Left cardiac atrium (tissue), 4 donors: ENCODE measurements at places on chromosomes 6 and 20. TPM values are rescaled to one million over a fixed set of nuclear protein-coding genes. Genes with fewer than 3 reads are reported as not detected.

Gene PSORS1C2
- total RNA-seq = not detected

Gene TNXB
- total RNA-seq = 158 TPM

Gene CCDC170
- total RNA-seq = 0.85 TPM

GRCh38 chr20:48287021-48287494, 501.8 kb upstream of the SULF2 start:
- DNase-seq = no peak

DNA sequence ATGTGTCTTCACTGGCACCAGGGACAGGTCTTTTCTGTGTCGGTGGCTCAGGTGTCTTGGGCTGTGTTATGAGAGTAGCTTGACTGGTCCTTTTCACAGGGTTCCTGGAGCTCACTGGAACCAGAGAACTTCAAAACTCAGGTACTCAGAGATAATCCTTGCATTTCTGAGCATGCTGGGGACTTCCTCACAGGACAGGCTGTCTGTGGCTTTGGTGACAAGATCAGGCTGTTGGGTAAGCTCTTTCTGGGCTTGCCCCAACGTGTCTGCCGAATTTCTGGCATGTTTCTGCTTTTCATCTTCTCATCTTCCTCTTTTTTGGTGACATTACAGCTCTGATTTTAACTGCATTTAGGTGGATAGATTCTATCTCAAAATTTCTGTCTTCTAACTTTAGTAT, 270.0 kb downstream of the CDH26 start:
- DNase-seq = no peak

DNA sequence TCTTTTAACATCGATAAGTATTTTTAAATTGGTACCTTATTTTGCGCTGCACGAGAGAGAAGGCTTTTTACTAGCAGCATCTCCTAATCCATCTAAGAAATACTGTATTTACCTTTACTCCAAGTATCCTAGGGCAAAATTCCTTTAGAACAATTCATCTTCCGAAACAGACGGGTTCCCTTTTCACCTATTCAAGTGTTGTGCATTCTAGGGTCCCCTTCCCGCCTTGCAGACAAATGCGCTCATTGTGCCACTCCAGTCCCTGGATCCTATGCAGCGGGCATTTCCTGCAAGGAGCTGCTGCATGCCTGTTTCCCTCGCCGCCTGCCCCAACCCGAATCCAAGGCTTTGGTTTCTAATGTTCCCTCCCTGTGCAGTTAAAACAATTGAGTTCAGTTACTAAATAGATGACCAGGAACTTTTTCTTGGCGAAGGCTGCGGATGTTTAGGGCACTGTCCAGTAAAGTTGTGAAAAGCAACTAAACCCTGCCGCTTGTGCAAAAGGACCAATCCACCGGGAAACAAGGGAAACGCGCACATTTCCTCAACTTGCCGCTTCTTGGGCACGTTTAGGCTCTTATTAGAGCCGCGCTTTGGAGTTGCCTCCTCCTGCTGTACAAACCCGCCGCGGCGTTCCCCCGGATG, 556 bp upstream of the SCAF8 start:
- peak; percentile 37 for DNase-seq

DNA sequence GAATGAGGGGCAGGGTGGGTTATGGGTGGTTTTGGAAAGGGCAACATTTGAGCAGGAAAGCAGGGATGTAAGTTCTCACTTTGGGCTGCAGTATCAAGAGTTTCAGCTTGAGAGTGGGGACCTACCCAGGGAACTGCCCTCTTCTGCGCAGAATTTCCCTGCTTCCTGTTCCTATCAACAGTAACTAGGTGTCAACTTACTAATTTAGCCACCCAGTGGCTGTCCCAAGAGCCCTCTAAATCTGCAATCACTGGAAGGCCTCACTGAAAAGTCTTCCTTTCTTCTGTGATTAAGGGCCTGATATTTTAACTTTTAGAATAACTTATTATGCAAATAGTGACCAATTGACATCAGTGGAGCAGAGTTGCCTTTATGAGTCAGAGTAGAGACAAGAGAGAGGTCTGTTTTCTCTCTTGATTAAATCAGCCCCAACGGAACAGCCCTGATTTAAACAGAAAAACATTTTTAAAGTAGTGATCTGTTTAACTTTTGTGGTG, 118.2 kb upstream of the RIPOR2 start:
- DNase-seq = no peak

DNA sequence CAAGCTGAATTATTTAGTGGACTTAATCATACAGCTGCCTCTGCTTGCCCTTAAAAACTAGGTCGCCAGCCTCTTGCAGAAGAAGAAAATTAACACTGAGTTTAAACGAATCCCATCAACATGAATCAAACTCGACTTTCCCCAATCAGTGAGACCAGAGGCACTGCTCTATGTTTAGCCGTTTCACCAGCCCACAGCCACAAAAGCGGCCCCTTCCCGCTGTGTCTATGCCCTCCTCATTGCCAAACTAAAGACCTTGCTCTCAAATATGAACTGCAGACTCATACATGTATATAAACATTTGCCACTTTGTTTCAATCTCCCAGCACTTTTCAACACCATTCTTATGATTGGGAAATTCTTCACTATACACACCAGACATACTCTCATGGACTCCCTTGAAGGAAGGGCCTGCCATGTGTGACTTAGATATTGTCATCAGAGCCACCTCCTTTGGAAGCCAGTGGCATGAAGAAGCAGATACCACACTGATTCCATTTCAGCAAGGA, 105.8 kb upstream of the ADGRF1 start:
- no peak for DNase-seq
